GM23248 (cell line): ENCODE measurements at places on chromosomes 11 and 22.

DNA sequence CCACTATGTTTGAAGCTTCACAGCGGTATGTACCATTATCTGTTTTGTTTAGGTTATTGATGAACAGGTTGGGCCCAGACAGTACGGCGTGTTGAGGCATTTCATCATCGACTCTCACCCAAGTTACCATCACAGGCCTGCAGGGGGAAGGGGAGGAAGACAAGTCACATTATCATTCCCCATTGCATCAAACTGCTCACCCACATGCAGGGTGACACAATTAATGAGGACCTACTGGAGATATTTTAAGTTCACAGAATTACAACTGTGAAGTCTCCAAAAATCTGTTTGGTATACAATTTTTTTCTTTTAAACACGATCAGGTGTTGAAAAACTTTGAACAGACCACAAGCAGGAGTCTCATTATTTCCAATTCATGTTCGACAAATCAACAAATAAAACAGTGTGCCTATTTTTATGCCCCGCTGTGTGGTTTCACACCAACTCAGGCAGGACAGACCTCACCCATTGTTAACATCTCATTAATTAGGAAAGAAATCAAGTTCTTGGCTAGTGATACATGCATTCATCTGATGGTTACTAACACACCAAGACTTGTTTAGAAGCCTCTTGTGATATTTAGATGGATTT lies 289.5 kb downstream of the CADM1 start:
- no peak for DNase-seq

DNA sequence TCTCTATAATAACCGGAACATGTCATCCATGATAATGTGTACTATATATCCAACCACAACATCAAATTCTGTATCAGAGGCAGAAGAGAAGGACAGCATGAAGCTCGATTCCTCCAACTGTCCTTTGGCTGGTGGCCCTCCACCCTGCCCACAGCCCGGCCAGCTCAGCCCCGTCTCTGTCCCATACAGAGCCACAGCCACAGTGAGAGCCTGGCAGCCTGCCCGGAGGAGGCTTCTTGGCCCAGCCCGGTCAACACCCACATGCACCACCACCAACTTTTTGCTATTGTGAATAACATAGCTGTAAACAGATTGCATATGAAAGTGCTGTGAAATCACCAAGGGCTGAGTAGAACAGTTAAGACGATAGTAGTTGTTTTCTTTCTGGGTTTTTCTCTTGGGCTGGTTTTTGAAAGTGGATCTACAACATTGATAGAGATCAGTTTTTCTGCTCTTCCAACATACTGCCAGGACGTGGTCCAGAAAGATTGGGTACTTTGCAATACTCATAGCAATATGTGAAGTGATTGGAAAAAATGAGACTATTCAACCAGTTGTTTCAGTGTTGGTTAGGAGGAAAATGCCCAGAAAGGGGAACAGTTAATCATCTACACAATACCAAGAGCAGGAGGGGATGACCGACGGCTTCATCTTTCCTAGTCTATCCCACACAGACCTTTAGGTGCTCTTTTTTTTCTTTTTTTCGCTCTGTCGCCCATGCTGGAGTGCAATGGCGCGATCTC lies 6.9 kb upstream of the TUBA8 start:
- DNase-seq: no peak

DNA sequence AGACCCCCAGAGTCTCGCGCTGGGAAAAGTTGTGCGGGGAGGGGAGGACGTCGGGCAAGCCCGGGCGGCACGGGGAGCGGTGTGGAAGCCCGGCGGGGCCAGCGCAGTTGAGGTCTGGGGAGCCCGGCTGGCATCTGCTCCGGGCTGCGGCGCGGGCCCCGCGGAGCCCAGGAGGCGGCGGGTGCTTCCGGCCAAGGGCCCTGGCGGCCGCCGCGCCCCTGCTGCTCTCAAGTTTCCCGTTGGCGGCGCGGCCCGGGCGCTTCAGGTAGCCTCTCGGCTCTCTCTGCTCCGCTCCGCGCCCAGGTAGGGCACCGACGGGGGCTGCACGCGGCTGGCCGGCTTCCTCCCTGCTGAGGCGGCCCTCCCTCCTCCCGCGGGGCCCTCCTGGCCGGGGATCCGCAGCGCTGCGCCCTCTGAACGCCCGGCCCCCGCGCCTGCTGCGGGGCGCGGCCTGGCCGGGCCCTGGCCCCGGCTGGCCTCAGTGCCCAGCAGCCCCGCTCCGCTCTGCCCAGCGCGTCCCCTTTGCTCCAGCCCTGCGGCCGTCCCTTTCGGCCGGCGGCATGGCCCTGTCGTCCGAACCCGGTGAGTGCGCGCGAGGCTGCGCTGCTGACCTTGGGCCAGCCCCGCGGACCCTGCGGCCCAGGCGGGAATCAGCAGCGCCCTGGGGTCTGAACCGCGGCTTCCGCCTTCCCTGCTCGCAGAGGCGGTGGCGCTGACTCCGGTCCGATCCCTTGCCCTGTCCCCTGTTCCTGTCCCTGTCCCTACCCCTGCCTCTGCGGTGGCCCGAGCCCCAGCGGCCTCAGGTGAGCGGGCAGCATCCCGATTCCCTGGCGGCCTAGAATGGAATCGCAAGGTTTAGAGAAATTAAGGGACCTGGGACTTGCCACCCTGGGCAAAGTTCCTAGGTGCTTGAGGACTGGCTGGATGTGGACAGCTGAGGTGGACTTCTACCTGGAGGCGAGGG lies 4.3 kb upstream of the AMPD3 start:
- peak; percentile 45 for DNase-seq

DNA sequence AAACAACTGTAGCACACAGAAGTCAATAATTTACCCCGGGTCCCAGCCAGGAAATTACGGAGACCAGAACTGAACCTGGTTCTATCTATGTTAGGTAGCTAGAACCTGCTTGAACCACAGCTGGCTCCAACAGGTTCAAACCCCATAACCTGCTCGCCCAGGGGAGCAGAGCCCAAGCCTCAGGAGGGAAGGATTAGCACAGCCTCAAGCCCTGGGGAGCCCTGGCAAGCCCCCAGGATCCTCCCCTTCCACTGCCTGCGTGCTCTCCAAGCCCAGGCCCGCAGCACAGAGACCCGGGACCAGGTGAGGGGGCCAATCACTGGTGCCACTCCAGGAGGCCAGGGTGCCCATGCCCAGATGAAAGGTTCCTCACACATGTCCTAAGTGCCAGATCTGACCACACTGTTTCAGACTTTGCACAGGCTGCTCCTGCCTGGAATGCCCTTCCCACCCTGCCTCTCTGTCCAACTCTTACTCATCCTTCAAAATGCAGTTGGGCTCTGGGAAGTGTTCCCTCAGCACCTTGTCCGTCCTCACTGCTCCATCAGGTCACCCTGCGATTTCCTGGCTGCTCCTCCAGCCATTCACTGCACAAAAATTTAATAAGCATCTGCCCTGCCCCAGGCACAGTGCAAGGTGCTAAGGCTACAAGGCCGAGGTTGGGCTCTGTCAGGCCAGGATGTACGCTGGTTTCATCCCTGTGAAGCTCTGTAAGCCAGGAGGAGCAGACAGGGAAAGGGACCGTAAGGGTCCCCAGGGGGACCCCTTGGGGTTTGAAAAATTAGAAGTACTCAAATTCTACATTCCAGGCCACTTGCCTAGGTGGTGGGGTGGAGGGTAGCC lies 32.2 kb downstream of the ARRB1 start:
- DNase-seq: peak; percentile 41

- DNase-seq: peak; percentile 31
Observed at GRCh38 chr22:24153353-24153752, 27.9 kb upstream of the SUSD2 start.

DNA sequence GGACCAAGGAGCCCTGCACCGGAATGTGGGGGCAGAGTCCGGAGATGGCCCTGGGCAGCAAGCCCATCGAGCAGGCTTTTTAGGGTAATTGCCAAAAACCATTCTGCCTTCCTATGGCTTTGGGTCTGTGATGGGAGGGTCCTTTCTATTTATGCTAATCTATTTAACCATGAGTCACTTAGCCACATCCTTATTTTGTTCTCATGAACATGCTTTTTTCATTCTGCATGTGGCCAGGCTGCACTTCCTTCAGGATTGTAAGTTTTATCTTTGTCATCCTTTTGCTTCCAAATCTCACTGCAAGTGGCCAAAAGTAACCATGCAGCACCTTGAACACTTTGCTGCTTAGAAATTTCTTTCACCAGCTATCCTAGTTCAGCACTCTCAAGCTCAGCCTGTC lies 88.3 kb downstream of the EFCAB6 start:
- peak; percentile 33 for DNase-seq

DNA sequence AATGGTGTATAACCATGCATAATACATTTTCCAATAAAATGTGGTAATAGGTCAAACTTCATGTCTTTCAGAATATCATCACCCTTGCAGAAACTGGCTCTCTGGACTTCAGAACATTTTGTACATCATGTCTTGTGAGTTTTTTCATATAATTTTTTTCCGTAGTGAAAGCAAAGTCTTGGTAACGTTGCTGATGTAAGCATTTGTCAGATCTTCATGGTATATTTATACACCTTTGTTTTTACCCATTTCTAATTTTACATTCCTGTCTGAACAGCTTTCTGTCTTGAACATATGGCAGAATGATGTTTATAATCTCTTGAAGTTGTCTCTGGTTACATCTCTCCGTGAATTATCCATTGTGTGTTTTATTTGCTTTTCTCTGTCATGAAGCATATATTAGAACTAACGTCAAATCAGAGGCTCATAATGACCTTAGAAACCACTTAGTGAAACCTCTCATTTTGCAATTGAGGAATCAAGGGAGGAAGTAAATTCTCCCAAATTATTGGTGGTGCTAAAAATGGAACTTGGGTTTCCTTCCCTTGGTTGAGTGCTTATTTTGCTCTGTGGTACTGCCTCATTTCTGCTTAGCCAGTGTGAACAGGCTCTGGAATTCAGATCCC lies 37.4 kb downstream of the CSRP3 start:
- DNase-seq: no peak

- DNase-seq: no peak
Observed at GRCh38 chr11:76523147-76523546, 78.3 kb downstream of the EMSY start.

- no peak for DNase-seq
Observed at GRCh38 chr11:101034076-101034475, 95.5 kb downstream of the PGR start.

GRCh38 chr11:65217441-65218423 lies 36.0 kb downstream of the CAPN1 start:
- no peak for DNase-seq

GRCh38 chr11:44494785-44495184 lies 70.7 kb upstream of the CD82 start:
- no peak for DNase-seq

DNA sequence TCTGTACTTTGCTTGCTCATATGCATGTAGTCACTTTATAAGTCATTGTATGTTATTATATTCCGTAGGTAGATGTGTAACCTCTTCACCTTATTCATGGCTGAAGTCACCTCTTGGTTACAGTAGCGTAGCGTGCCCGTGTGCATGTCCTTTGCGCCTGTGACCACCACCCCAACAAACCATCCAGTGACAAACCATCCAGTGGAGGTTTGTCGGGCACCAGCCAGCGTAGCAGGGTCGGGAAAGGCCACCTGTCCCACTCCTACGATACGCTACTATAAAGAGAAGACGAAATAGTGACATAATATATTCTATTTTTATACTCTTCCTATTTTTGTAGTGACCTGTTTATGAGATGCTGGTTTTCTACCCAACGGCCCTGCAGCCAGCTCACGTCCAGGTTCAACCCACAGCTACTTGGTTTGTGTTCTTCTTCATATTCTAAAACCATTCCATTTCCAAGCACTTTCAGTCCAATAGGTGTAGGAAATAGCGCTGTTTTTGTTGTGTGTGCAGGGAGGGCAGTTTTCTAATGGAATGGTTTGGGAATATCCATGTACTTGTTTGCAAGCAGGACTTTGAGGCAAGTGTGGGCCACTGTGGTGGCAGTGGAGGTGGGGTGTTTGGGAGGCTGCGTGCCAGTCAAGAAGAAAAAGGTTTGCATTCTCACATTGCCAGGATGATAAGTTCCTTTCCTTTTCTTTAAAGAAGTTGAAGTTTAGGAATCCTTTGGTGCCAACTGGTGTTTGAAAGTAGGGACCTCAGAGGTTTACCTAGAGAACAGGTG lies 11.1 kb downstream of the CCND1 start:
- no peak for DNase-seq

DNA sequence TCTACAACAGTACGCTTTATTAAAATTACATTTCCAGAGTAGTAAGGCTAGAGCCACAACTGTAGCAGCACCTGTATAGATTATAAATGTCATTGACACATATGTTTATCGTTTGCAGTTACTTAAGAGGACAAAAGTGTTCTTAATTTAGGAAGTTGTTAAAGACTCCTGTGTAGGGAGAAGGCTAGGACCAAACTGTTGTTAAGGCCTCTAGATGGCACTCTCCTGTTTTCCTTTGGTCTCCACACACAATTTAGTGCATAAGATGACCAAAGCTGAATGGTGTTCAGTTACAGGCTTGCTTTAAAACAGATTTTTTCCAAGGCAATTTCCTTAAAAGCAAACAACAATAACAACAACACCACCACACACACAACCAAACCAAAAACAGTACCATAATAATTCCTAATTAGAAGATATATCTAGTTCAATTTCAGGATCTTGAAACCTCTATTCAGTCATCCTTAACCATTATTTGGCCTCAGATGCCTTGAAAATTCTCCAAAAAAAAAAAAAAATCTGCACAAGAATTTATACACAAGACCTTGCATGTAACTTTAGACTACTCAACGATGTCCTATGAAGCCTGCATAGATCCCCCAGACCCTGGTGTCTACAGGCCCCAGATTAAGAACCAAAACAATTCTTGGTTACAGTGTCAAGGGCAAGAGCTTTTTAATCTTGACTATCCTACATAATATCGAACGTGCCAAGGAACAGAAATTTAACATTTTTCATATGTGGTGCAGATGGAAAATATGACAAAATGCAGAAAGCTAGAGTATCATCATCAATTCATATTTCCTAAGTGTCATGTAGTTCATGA lies 42.6 kb upstream of the APOA1 start:
- DNase-seq: peak; percentile 88

GRCh38 chr11:77402218-77402556 lies 71.7 kb downstream of the PAK1 start:
- no peak for DNase-seq

DNA sequence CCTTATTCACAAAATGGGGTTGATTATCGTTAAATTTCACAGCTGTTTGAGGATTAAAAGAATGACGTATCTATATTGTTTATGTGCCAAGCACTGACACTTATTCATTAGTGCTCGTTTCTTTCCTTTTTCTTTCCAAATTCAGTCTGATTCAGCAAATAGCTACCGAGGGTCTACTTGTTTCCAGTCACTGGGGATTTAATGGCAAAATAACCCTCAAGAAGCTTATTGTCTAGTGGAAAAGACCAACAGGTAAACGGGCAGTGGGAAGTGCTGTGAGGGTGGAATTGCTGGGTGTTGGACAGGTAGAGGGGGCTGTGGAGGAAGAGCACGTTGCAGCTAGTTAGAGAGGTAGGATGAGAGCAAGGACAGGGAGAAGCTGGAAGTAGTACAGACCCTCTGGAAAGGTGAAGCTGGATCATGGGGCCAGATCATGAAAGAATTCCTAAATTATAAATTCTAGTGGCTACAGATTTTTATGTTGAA lies 48.3 kb upstream of the BIRC3 start:
- no peak for DNase-seq

- DNase-seq: peak; percentile 38
Observed at GRCh38 chr22:24335496-24335895, 64.9 kb downstream of the SPECC1L start.
